ENCODE measurements at places on chromosomes 1 and 21.

GRCh38 chr1:12461754-12462153 is 156.3 kb downstream of the DHRS3 start:
- no peak for DNase-seq

GRCh38 chr1:173212952-173213491 is 5.9 kb upstream of the TNFSF4 start:
- DNase-seq, result no peak

DNA sequence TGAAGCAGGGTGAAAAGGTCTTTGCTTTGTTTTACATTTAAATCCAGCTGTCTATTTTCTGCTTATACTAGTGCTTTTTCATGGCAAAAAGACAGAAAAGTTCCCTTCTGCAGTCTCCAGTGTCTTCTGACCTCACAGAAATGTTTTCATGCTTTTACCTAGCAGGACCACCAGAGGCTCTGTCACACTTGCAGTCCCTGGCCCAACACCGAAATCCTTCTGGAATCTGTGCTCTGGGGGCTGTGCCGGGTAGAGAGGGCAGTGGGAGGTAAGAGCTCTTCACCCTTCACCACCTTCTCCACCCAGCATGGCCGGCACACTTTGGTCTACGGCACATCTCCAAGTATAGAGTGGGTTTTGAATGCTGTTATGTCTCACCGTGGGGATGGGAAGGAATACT is 20.8 kb downstream of the GNAT2 start:
- DNase-seq, result no peak

- no peak for DNase-seq
These were observed 35.4 kb upstream of the HEATR1 start for GRCh38 chr1:236639686-236640085.

- DNase-seq, result peak; percentile 53
These were observed 50.2 kb downstream of the DENND1B start for GRCh38 chr1:197725044-197725443.

DNA sequence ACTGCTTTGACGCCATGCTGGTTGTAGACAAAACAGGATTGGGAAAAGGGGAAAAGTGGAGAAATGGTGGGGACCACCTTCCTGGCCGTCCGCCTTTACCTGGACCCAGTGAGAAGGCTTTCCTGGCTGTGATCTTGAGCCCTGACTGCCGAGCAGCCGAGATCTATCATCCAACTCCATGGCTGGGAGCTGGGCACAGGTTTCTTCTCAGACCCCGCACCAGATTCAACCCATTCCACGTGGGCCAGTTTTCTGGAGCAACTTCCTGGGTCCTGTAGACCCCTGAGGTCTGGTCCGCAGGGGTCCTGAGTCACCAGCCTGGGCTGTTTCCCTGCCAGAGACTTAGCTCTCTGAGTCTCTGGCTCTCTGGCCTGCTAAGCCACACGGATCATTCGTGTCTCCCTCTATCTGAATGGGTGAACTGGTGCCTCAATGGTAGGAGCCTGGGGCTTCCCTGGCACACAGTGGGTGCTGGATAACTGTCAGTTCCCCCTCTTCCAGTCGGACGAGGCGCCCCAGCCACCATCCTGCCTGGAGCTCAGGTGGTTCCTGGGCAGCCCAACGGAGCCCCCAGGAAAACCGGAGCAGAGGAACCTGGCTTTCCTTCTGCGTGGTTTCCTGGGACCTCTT is 4.5 kb upstream of the NPHP4 start:
- no peak for DNase-seq

GRCh38 chr1:23051290-23051909 is 32.1 kb downstream of the KDM1A start:
- DNase-seq, result no peak

DNA sequence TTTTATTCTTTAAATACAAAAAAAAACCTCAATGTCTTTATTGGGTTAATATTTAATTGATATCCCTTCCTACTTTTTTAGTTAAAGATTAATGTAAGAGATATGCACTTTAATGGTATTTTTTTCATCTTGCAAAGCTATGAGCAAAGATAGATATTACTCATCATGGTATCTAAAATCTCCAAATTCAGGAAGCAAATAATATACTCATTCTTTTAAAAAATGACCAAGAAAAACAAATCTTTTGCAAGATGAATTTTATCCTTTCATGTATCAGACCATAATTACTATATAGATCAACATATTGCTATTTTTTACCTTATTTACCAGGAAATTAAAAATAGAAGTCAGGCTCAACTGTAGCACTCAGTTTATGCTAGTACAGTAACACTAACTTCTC is 330.4 kb downstream of the KCNT2 start:
- no peak for DNase-seq

DNA sequence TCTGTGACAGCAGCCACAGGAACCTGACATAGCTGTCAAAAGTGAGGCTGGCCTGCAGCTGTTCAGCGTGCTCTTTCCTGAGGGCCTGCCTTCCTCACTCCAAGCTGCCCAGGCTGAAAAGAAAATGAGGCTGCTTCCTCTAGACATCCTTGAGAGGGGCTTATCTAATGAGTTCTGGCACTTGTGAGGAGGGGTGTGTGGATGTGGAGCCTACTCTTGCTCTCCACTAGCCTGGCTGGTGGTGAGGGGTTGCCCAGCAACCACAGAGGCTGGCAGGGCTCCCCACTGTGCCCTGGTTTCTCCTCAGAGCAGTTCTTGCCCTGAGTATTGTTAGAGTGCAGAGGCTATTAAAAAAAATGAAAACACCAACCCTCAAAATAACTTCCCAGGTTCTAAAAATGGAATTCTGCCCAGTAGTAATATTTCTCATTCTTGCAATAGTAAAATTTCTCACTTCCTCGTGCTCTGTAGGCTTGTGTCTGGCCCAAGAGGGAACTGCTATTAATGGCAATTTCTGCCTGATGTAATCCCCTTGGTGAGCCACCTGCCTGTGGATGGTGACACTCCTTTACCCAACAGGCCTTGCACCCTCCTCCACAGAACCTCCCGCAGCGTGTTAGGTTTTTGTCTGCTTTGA is 52.6 kb upstream of the EPS8L3 start:
- DNase-seq, result no peak

DNA sequence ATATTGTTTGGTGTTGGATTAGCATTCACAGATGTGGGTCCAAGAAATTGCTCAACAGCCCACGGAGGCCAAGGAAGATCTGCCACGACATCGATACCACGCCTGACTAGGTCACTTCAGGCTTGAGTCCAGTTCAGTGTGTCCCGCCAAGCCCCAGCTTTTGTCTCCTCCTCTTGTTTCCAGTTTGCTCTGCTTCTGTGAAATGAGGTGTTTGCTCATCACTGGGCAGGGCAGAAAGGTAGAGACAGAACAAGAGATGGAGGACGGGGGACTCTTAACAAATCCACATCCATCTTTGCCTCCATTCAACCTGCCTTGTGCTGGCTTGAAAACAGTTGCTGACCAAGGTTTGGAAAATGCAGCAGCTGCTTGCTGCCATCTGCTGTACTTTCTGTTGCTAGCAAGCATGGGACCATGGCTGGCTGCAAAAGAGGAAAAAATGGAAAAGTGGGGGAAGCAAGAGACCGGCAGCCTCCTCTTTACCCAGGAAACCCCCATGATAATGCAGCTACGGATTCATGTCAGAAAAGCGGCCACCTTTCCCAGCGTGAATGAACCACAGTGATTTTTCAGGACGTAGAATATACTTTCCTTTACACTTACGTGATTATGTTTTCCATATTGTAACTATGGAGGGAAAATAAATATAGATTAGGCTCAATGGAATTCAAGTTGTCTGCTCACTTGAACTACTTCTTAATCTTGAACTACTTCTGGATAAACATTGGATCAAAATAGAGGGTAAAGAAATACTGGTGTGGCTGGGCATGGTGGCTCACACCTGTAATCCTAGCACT is 80.2 kb upstream of the GREM2 start:
- peak; percentile 61 for DNase-seq

DNA sequence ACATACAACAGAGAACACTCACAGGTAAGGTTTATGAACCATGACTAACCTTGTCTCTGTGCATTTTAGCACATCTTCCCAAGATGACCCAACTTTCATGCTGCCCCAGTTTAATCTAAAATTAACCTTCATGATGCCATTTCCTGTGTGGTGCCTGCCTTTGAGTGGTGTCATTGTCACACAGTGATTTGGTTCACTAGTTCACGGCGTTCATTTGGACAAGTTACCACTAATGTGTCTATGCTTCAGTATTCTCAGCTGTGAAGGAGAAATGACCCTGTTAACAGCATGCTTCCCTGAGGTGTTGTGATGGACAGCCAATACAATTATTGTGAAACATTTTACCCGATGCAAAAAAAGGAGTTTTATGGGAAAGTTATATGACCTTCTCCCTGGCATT is 693.1 kb downstream of the RWDD3 start:
- DNase-seq, result no peak

GRCh38 chr21:32468681-32469111 is 56.2 kb downstream of the EVA1C start:
- no peak for DNase-seq

DNA sequence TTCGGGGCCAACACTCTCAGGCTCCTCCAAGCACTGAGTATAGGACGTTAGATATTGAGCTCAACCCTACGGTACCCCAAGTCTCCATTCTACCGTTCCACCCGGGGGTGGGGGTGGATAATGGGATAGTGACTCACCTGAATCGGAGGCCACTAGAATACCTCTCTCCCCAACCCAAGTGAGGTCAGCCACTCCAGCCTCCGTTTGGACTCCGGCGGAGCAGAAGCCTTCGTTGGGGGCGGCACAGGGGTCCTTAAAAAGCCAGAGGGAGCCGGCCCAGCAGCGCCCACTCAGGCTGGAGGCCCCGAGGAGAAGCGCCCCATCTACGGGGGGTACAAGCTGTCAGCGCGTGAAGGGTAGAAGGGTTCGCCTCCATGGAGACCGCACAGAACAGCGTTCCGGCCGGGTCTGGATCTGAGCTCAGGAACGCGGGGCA is 556 bp downstream of the WDR77 start:
- peak; percentile 34 for DNase-seq

DNA sequence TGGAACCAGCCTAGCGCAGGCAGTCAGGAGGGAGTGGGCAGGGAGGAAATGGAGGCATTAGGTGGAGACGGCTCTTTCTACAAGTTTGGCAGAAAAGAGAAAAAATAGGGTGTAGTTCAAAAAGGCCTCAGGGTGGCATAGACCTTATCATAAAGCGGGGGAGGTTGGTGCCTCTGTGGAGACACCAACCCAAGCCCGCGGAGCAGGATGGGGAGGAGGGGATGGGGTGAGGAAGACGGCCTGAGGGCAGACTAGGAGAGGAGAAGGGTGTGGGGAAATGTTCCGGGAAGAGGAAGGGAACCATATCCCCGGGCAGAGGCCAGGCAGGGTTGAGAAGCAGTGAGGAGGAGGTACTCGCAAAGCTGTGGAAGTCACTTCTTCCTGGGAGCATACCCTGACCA is 17.4 kb upstream of the SHE start:
- DNase-seq, result no peak

DNA sequence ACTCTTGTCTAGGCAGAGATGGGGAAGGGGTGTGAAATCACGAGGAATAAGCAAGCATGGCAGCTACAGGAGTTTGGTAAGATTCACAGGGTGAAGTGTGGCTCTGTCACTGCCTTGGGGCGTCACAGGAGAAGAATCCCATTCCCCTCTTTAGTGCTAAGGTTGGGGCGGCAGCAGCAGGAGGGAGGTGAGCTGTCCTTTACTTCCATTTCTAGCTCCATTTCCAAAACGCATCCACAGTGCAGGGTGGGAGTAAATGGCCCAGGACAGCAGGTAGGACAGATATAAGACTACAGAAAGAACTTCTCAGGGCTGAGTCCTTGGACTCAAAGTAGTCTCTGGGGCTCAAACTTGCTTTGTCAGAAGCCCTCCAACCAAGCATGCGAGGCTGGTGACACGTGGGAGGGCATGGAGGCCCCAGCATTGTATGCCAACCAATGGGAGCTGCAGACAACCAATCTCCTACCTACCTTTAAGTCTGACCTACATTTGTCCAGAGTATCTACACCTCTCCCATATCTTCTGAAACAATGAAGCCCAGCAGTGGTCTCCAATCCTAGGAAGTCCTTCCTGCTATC is 8.5 kb downstream of the MEF2D start:
- DNase-seq, result no peak

DNA sequence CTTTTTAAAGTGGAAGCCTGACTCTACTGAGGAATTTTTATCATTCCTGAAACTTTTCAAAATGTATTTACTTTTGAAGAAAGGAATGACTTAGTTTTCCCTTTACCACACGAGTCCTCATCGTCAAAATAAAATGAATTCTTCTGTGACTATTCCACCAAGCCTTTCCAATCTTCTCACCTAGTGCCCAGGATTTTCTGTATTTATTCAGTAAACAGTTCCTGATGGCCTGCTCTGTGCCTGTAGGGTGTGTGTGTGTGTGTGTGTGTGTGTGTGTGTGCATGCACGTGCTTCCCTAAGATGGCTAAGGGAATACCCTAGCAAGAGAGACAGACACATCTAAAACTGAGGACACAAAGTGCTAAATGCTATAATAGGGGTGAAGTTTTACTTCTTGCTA is 395.0 kb upstream of the USP24 start:
- no peak for DNase-seq

- DNase-seq, result no peak
These were observed 24.0 kb upstream of the ELOA start for GRCh38 chr1:23719162-23719820.

DNA sequence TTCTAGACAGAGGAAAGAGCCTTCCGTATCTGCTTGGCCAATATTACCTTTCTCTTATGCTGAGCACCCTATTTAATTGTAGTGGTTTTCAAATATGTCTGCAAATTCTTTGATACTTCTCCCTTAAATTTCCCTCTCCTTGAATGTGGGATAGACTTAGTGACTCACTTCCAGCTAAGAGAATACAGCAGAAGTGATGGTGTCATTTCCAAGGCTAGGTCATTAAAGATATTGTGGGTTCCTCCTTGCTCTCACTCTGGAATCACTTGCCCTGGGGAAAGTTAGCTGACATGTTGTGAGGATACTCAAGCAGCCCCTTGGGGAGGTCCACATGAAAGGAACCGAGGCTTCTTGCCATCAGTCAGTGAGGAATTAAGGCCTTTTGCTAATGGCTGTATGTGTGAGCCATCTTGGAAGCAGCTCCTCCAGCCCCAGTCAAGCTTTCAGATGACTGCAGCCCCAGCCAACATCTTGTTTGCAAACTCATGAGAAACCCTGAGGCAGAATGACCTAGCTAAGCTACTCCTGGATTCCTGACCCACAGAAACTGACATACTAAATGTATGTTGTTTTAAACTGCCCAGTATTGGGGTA is 8.1 kb upstream of the CITED4 start:
- DNase-seq, result no peak

GRCh38 chr21:41830764-41831452 is 48.2 kb downstream of the PRDM15 start:
- no peak for DNase-seq

Data from ACHN (cell line).